ENCODE measurements at places on chromosomes 5 and 9. TPM values are rescaled to one million over a fixed set of nuclear protein-coding genes. Genes with fewer than 3 reads are reported as not detected.

TUSC1 gene
- 10.0 TPM for total RNA-seq

PCDHGB6 gene
- 35.4 TPM for total RNA-seq

TAL2 gene
- 6.3 TPM for total RNA-seq

MEIKIN gene
- not detected for total RNA-seq

Measured in parietal lobe (tissue), 2 donors.